Cortex of kidney (tissue), 1 donor: ENCODE measurements at places on chromosomes 16 and 17.

DNA sequence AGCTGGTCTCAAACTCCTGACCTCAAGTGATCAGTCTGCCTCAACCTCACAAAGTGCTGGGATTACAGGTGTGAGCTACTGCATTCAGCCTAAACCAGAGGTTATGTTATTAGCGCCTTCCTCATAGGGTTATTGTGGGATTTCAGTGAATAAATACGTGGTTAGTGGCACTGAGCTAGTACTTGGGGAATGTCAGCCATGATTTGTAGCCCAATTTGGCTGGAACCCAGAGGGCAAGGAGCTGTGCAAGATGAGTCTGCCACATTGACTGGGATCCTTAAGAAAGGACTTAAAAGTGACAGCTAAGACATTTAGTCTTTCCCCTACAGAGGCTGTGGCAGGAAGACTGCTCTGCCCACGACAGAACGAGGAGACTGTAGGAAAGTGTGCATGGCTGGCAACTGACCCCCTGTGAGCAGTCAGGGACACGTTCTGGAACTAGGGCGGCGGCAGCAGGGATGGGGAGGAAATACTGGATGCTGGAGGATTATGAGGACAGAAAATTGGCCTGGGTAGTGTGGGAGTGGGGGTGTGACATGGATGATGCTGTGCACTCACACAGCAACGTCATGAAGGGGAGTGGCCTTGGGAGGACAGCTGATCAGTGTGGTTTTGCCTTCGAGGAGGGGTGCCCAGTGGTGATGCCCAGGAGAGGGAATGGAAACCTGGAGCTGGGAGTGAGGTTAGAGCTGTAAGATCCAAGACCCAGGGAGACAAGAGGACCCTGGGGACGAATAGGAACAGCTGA lies 14.6 kb downstream of the ATP5PD start:
- no peak for DNase-seq

GRCh38 chr16:86090461-86091170 lies 191.7 kb downstream of the IRF8 start:
- no peak for DNase-seq

- no peak for DNase-seq
Measured at GRCh38 chr17:21467739-21468490, 91.8 kb downstream of the KCNJ12 start.

DNA sequence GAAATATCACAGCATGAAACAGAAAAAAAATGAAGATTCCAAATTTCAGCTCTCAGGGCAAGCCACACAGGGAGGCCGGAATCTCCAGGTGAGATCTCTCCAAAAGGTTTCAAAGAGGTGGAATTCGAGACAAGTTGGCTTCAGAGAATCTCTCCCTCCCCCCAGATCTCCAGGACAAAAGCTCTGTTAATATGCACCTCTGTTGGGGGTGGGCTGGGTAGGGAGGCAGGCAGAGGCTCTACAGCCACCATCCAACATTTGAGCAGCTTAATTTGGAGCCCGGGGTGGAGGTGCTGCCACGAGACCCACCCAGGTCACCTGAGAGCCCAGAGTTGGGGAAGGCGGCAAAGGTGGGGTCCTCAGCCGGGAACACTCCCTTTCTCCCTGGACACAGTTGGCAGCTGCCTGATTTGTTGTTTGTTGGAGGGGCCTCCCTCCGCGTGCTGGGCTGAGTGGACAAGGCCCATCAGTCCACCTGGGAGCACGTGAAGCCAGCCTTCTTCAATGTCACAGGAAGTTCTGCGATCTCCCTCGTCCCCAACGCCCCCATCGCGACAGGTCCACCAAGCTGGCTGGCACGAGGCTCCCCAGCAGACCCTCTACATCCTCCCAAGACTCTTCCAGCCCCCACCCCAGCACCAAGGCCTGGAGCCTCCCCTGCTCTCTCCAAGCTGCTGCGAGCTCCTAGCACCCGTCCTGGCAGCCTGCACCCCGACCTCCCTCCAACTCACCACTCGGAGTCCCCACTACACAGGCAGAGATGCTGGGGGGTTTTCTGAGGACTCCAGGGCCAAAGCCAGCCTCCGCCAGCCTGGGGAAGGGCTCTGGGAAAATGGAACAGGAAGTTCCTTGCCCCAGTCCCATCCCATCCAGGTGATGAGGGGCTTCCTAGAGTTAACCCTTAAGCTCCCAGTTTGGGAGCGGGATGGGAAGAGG lies at the start of gene ZSCAN10:
Gene ZSCAN10 (minus strand): TSS at position 836 of the 936 bp plus-strand sequence. CDS start 6,357 bp downstream, outside the sequence.
- DNase-seq: no peak
